CD8-positive, alpha-beta T cell (primary cell): ENCODE measurements at places on chromosomes 7 and 10. TPM values are rescaled to one million over a fixed set of nuclear protein-coding genes. Genes with fewer than 3 reads are reported as not detected.
A peak's percentile ranks its signal among the peaks of the same experiment; 100 is the strongest.

- DNase-seq: no peak
Observed at GRCh38 chr10:86102451-86102850, 264.1 kb downstream of the GRID1 start.

GRCh38 chr10:63862860-63863259 lies 341.7 kb downstream of the REEP3 start:
- DNase-seq: no peak

DNA sequence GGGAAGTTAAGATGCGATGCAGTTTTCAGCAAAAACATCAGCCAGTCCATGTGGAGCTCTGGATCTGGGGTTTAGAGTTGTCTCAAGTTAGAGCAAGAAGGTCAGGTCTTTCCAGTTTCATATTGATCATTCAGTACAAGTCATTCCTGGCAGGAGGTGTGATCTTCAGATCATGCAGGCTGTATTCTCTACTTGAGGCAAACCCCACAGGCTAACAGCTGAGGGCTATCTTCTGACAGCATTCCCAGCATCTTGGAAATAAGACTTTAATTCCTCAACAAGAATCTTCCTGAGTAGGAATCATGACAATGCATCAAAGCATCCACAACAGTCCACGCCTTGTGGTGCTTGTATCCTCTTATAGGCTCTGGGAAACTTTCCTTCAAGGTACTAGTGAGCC lies 94.9 kb upstream of the ZNF438 start:
- no peak for DNase-seq

DNA sequence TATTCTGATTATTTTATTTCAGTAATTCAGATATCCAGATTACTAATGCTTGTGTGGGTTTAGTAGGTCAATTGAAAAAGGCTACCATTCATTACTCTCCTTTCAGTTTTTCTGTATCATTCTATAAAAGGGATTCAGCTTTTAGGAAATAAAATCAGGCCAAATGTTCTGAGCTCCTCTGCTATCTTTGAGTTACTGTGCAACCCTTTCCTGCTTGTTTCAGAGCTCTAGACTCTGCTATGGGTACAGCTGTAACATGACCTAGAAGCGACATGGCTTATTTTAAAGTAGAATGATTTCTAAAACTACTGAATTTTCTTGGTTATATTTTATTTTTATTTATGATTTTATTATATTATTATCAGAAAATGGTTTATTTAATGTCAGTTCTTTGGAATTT lies 142.8 kb downstream of the LYZL1 start:
- no peak for DNase-seq

DNA sequence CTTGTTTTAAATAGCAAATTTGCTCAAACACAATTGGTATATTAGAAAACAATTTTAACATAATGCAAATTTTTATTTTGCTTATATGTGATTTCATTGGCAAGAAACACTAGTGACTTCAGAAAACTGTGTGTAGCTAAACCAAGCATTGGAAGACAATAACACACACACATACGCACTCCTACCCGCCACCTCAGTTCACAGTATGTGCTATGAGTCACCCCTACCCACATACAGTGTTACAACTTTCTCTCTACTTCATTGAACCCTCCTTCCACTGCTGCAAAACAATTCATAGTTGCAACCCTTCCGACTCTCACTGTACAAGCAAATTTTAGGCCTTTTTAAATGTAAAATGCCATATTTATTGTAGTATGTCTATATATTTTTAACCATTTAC lies 119.9 kb upstream of the THSD7A start:
- no peak for DNase-seq

- DNase-seq: no peak
Observed at GRCh38 chr7:155560982-155561686, 14.8 kb upstream of the CNPY1 start.

DNA sequence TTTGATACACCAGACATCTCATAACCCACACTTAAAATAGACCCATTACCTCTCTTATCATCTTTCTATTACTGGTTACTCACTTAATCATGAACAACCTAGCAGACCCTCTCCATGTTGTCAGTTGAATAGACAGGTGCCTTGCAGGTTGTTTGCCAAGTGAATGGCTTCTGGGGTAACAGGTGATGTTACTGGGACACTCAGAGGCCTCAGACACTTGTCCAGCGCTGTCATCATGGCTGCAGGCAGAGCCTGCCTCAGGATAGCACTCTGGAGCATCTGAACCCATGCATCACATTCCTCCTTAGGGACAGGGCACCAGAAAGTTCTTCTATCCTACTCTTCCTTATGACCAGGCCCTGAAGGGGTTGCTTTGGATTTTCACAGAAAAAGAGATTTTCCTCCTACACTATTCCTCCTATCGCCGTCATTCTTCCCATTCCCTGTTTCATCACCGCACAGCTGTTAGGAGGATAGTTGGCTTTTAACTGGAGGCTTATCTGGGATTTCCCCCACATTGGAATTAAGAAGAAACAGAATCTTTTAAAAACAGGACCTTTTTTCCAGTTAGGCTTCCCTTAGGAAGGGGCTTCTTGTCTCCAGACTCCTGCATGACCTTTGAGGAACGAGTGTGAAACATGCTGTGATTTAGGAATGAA lies 182.1 kb downstream of the VTI1A start:
- DNase-seq: no peak

DNA sequence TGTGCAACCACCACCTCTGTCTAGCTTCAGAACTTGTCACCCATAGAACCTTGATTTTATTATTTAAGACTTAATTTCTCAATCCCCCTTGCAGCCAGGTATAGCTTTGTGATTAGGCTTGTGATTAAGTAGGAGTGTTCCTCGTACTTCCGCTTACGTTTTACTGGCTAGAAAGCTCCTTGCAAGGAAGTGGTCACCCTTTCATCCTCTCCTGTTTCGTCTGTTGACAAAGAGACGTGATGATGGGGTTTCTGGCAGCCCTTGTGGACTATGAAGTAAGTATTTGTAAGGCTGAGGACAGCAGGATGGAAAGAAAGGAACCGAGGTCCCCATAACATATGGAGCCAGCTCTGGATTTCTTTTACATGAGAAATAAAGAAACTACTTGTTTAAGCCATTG lies 86.5 kb upstream of the KDM7A start:
- peak; percentile 34 for DNase-seq

- DNase-seq: no peak
Observed at GRCh38 chr10:79088176-79088575, 19.4 kb downstream of the ZMIZ1 start.

DNA sequence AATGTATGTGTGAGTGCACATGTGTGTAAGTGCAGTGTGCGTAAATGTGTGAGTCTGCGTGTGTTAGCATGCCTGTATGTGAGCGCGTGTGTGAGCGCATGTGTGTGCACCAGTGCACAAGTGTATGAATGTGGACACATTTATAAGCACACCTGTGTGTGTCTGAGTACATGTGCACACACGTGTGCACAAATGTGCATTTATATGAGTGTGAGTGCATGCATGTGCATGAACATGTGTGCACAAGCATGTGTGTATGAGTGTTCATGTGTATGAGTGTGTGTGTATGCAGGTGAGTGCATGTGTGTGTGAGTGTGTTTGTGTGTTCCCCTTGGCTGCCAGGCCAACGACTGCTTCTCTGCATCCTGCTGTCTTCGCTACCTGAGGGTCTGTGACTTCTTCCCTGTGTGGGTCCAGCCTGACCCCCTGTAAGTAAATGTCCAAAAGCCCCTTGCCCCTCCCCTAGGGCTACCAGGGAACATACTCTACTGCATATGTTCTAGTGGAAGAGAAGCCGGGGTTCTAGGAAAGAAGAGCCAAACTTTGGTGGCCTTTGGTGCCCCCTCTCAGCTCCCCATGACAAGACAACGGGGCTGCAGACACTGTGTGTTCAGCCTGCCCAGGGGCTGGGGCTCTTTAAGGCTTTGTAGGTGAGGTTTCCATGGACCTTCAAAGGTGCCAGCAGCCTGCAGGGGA lies 17.0 kb downstream of the GOLGA7B start:
- no peak for DNase-seq

- no peak for DNase-seq
Observed at GRCh38 chr10:102024799-102025198, 31.2 kb downstream of the ARMH3 start.

DNA sequence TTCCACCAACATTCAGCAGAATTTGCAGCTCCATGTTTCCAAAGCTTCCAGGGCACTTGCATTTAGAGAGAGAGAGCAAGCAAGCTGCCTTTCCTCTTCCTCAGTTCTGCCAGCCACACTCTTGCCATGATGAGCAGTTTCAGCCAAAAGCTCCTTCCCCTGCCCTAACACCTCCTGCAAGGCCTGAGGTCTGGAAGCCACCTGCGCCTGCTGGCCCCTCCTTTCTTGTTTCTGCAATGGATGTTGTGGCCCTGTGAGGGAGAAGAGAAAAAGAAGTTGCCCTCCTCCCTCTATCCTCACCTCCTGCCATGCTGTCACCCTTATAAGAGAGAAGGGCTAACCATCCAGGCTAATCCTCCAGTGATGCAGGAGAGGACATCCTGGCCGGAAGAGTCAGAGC lies 48.7 kb downstream of the IKZF1 start:
- no peak for DNase-seq

DNA sequence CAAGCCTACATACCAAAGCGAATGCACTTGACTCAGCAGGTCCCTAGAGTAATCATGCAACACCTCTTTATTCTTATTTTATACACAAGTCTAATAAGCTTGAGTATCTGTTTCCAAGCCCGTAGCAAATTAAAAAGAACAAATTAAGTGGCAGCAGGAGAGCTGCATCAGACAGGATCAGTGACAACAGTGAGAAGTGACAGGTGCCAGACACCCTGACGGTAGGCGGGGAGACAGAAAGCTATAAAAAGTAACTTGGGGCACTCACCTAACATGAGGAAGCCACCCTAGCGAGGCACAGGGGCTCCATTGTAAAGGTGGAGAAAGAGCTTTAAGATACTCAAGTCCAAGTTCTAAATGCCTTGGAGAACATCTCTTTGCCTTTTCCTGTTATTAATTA lies 174.2 kb downstream of the PLXNA4 start:
- no peak for DNase-seq

DNA sequence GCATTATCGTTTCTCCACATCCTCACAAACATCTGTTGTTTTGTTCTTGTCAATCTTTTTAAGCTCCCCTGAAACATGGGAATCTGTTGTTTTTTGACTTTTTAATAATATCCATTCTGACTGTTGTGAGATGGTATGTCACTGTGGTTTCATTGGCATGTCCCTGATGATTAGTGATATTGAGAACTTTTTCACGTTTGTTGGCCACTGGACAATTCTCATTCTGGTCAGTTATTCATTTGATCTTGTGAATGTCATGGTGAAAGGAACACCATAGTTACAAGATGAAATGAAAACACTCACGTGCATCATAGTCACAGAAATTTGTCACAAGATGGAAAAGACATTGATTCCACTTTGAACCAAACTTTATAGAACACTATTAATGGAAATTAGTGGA lies 20.5 kb upstream of the SGCE start:
- DNase-seq: no peak

- no peak for DNase-seq
Observed at GRCh38 chr10:118977835-118978234, 51.7 kb upstream of the NANOS1 start.

DNA sequence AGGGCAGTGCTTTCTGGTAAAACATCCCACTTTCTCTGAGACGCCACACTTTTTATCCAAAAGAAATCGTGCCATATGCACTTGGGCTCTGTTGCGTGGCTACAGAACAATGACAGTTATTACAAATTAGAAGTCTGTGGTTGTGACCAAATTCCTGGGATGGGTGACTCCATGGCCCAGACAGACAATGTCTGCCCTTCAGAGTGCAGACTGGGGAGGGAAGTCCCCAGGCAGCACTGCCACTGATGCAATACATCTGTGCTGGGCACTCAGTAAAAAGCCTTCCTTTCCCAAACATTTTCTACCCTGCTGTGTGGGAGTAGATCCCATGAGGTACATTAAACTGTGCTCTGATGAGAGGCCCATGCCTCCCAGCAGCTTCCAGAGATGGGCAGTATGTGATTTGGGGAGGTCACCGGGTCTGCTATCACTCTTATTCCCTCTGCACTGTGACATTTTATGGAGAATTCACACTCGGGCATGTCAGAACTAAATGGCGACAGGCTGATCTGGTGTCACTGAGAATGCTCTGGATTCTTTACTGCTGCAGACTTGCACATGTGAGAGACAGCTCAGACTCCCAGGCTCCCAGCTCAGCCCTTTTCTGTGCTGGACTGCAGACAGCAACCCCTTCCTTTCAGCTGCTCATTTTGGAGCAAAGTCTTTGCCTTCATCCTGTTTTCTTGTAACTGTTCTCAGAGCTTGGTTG lies 243.5 kb upstream of the ZNF32 start:
- no peak for DNase-seq

- no peak for DNase-seq
Observed at GRCh38 chr7:138470391-138471157, 10.5 kb downstream of the TRIM24 start.

DNA sequence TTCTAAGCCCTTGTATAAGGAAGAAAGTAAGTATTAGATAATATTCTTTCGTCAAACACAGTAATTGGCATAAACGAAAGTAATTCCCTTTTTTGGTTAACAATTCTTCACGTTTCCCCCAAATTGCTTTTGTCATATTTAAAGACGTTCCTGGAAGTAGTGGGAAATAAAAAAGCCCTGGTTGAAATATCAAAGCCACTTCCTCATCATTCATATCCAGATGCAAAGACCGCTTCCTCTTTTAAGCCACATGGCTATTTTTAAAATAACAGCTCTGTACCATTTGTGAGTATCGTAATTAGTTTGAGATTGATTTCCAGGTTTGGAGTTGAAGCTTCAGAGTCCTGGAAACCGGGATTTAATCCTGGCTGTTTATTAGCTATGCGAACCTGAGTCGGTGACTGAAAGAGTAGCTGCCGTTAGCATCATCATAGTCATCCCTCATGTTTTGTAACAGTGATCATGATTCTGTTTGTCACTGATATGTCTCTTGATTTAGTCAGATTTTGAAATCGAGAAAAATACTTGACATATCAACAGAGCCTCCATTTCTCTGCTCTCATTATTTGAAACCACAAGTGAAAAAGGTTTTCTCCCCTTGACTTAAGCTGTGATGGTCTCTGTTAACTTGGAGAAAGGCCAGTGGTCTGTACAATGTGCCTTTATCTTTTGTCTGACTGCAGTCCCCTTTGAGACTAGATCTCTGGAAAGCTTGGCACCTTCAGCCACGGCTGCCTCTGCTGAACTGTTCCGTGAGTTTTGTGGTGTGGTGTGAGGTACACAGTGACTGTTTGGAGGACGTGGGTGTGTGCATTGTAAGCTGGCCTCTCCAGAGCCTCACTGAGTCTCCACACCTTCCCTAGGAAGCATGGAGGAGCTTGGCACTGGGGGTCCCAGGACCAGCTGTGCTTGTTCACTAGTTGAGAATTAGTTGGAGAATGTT lies 18.1 kb downstream of the OPTN start:
- no peak for DNase-seq

Gene GPER1
- not detected for total RNA-seq

Gene ADRB1
- 1.4 TPM for total RNA-seq

Gene ADGRA1
- not detected for total RNA-seq

Gene BLVRA
- 12.8 TPM for total RNA-seq

Gene FAM25G
- not detected for total RNA-seq

Gene TRIM73
- total RNA-seq: 21.8 TPM

Gene SEMA4G
- 0.35 TPM for total RNA-seq

Gene RASA4B
- total RNA-seq: 20.0 TPM

Gene FAM171A1
- 1.7 TPM for total RNA-seq
